ENCODE measurements at places on chromosomes 2 and 18.

DNA sequence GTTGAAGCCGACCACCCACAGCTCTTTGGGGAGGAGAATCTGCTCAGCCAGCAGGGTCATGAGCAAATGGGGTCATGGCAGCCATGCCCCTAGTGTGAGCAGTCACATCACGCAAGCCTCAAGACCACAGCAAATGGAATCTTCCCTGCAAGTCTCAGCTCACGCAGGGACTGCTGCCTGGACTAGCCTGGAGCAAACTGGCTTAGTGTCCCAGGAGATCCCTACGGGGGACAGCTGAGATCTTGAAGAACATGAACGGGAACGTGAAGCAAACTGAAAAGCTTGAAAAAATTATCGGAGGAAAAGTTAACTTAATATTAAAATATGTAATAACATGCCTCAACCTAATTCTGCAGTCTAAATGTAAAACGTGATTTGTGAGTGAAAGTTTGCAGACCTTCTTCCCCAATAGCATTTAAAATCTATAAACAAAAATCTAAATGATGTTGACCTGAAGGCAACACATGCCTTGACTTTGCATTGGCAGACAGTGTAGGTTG, 118.4 kb downstream of the FAM124B start:
- DNase-seq: no peak

DNA sequence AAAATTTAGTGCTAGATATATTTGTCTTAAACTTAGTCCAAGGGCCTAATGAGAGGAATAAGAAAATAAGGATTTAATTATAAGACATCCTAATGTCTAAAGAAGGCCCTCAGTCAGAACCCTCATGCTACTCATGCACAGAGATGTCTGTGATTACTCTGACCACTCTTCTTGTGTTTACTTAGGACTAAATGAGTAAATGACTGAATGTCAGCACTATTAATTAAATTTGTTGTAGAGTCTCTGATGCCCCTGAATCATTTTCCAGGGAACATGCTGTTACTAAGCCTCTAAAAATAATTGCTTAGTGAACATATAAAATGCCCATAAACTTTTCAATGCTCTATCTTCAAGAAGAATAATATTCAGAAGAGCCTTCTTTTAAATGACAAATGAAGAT, 32.4 kb downstream of the GULP1 start:
- DNase-seq: no peak

- no peak for DNase-seq
Measured at GRCh38 chr2:207933396-207934065, 91.8 kb downstream of the PLEKHM3 start.

GRCh38 chr2:65402780-65403528, 29.4 kb downstream of the SPRED2 start:
- no peak for DNase-seq

- no peak for DNase-seq
Measured at GRCh38 chr18:59861963-59862819, 37.6 kb upstream of the PMAIP1 start.

- no peak for DNase-seq
Measured at GRCh38 chr2:183995632-183996031, 602.7 kb upstream of the ZNF804A start.

GRCh38 chr2:227933884-227934283, 62.5 kb downstream of the DAW1 start:
- DNase-seq: no peak

DNA sequence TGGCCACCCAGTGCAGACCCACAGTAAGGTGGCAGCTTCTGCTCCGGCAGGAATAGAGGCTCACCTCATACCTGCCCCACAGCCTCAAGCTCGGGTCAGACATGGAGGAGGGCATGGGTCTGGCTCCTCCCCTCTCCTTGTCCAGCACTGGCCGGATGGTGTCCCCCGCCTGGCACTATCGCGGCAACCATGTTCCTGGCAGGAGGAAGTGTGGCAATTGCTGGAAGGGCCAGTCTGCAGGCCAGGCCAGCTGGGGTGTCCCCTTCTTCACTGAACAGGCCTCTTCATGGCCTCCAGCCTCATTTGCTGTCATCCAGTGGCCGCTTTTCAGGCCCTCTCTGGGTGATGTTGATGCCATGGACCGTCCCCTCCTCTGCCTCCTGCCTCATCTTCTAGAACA, 41.4 kb upstream of the SMAD7 start:
- no peak for DNase-seq

GRCh38 chr2:19532547-19533196, 174.2 kb upstream of the OSR1 start:
- no peak for DNase-seq

DNA sequence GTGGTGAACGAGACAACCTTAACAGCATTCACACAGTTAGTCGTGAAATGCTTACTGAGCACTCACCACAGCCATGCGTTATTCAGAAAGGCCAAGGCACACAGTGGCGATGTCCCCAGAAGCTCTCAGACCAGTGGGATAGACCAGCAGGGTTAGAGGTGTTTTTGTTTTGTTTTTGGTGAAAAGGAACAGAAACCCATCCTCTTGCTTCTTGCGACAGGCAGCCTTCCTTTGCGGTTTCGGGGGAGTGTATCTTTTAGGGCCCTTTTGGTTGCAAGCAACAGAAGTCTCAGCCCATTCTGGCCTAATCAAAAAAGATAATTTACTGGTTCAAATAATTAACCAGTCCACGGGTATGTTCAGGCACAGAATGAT, 4.7 kb downstream of the GNLY start:
- no peak for DNase-seq

DNA sequence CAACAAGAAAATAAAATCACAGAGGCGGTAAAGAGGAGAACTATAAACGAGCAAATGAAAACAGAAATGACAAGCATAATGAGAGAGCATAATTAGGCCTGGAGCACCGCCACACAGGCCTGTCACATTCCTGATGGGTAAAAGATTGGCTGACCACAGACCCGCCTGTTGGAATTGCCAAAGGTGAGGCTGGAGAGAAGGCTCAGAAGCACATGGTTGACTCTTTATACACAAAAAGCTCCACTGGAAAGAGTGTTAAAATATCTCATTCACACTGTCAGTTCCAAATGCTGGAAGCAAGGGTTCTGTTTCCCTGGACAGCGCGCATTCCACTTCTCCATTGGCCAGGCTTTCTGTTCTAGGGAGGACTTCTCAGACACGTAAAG, 5.9 kb upstream of the LGALSL start:
- no peak for DNase-seq

- no peak for DNase-seq
Measured at GRCh38 chr18:49915352-49915751, 102.0 kb upstream of the ACAA2 start.

- DNase-seq: no peak
Measured at GRCh38 chr2:40120957-40121356, 330.9 kb downstream of the SLC8A1 start.

DNA sequence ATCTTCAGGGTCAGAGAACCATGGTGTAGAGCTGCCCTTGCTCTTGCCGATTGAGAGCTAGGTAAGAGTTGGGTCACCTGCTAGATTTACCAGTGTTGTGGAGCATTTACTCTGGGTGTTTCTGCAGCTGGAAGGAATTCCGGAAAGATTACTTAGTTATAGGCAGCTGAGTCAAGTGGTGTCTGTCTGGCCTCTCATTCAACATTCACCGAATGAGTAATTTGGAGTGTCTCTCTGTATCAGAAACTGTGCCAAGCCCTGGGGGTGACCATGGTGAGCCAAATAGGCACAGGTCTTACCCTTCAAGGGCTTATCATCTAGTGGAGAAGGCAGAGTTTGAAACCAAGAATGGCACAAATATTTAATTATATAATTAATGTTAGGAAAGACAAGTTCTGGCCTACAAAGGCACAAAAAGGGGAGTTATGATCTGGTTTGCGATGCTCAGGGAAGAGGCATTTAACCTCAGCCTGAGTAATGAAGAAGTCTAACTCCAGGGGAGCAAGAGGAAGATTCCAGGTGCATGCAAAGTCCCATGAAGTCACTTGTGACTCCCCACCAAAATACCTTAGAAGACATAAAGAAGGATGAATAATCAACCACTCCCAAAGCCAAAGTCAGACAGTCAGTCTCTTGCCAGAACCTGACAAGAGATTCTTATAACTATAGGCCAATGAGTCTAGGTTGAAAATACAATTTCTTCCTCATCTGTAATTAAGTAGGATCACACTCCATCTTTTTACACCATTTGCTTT, 12.5 kb downstream of the SETBP1 start:
- no peak for DNase-seq

DNA sequence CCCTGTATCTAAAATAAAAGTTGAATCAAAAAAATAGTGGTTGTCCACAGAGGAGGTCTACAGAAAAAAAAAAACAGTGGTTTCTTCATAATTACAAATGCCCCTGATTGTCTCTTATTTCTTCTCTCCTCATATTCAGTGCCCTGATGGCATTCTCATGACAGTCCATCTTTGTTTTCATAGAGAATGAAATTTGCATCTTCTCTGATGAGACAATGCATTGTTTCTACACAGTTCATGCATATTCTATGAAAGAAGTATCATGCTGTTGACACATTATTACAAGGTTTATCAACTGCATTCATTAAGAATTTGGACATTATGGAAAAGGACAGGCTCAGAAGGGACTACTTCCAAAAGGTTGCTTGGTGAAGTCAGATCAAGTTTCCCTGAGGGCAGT, 59.5 kb downstream of the LHCGR start:
- no peak for DNase-seq

- DNase-seq: no peak
Measured at GRCh38 chr2:172726172-172726735, 9.4 kb upstream of the RAPGEF4 start.

- no peak for DNase-seq
Measured at GRCh38 chr2:45826884-45827635, 175.6 kb downstream of the PRKCE start.

DNA sequence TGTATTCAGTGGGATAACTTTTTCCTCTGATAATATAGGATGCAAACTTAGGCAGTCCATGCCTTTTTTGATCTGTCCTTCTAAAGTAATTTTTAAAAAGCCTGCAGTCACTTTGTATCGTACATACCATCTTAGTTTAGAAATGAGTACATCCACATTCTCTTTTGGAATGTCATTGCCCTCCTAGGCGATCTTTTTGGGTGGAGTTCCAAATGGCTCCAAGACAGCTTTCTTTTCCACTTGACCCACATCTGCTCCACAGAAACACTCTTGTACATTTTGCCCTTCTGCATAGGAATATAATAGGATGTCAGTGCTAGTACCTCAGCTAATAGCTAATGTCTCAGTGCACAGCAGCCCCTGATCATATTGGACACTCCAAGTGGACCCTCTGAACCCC, 21.8 kb upstream of the HTR2B start:
- no peak for DNase-seq

DNA sequence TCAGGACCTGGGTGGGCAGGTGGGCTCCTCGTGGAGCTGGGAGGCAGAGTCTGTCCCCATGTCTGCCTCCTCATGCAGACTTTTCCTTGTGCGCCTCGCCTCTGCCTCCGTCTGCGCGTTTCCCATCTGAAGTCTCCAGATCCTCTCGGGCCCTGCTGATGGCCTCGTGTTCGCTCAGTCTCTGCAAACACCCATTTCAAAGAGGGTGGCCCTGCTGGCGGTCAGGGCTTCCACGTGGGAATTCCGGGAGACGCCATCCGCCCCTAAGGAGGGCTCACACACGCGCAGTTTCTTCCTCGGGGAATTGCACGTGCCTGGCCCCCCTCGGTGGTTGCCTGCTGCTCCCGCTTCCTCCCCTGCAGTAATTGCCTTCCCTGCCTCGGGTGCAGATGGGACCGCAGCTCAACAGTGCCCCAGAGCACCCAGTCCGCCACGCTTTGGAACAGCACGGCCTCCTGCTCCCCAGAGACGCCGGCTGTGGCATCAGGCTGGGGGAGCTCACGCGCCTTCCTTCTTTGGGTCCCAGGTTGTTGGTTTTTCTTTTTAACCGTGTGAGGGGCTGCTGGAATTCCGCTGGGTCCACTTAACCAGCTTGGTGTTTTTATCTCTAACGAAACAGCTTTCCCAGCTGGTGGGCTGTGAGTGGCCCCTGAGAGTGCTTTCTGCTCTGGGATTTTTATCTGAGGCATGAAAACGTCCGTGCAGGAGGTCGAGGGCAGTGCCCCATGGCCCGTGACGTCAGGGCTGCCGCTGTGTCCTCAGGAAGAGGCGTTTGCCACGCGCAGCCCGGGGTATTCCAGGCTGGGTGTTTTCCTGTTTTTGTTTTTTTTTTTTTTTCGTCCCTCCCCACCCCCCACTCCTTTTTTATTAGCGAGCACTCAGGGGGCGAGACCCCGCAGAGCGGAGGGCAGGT, 16.1 kb downstream of the NFATC1 start:
- DNase-seq: no peak

- no peak for DNase-seq
Measured at GRCh38 chr2:159712929-159713420, 669 bp downstream of the MARCHF7 start.

- DNase-seq: no peak
Measured at GRCh38 chr2:162967147-162967546, 128.6 kb upstream of the KCNH7 start.

DNA sequence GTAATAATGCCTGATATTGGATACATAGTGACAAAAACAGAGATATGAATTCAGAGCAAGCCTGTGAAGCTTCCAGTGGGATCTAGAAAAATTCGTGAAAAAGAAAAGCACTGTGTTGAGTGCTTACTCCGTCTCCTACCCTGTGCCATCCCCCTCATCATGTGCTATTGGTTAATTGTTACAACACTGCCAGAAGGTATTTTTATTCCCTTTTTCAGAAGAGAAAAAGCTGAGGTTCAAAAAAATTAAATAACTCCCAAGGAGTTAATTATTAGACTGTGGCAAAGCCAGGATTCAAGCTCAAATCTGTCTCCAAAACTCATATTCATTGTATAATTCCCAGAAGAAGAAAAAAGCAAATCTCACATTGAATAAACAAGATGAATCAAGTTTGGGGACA, 735.5 kb upstream of the ACVR2A start:
- no peak for DNase-seq

- DNase-seq: no peak
Measured at GRCh38 chr2:228628682-228629081, 447.2 kb upstream of the SPHKAP start.

DNA sequence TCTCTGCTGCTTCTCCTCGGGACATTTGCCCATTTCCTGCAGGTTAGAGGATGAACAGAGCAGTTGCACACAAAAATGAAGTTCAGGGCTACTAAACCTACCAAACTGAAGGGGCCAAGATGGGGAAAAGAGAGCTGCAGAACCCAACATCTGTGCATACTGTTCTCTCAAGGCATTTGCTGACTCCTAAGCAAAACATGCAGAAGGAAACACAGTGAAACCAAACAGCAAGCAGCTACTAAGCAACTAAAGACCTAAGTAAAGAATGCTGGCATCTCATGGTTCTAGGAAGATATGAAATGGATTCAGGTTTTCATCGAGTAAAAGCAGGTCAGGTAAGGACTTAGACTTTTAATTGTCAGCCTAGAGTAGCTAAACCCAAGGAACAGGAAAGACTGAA, 111.9 kb upstream of the SYT4 start:
- DNase-seq: no peak

GRCh38 chr18:13183359-13183758, 35.2 kb upstream of the LDLRAD4 start:
- DNase-seq: no peak

- DNase-seq: no peak
Measured at GRCh38 chr2:11764920-11765319, 18.5 kb downstream of the LPIN1 start.
